ENCODE measurements at places on chromosomes 12 and 14.

DNA sequence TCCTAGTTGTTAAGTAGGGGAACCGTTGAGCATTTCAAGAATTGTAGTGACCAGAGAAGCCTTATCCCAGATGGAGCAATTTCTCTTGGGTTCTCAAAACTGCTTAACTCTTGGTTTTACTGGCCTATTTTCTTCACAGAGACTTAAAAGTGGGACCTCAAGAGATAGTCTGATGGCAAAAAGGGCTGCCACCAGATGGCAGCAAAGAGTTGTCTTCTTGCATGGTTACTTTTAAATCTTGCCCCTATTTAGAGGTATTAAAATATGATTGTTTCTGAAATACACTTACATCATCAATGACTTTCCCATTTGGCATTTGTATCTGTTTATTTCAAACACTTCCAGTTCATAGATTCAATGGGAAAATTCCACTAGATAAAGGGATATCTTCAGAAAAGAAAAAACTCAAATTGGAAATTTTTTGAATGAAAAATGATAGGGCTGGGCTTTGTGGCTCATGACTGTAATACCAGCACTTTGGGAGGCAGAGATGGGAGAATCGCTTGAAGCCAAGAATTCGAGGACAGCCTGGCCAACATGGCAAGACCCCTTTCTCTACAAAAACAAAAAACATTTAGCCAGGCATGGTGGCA lies 69.9 kb upstream of the CNTN1 start:
- DNase-seq = peak; percentile 27

DNA sequence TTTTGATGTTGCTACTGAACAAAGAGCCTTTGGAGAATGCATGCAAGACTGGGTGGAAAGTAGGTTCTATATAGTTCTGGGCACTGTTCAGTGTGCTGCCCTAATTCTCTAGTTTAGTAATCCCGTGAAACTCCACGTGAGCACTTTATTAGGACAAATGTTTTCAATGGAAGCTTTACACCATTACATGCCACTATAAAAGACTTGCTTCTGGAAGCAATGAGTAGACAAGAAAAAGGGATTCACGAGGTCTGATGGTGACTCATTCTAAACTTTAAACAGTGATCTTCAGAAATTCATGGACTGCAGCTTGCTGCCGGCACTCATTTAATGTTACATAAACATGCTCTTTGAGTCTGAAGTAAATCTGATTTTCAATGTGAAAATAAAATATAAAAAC lies 22.3 kb downstream of the ATG14 start:
- DNase-seq = peak; percentile 82

DNA sequence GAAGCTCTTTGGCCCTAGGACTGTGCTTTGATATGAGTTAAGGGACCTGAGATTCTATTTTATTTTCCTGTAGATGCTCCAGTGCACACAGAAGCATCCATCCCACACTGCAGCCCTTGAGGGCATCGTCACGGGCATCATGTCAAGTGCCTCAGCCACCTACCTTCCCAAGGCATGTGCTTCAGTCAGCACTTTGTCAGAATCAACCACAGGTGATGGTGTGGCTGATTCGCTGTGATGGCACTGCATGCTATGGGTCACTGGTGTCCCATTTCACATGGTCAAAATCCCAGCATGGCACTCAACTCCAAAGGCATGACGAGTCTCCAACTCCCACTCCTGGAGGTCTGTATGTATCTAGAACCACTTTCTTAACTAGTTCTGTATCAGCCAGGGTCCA lies 100.8 kb downstream of the AACS start:
- no peak for DNase-seq

GRCh38 chr12:127903146-127903545 lies 363.8 kb upstream of the TMEM132C start:
- no peak for DNase-seq

- DNase-seq = no peak
Measured at GRCh38 chr14:69244946-69245345, 15.0 kb upstream of the GALNT16 start.

DNA sequence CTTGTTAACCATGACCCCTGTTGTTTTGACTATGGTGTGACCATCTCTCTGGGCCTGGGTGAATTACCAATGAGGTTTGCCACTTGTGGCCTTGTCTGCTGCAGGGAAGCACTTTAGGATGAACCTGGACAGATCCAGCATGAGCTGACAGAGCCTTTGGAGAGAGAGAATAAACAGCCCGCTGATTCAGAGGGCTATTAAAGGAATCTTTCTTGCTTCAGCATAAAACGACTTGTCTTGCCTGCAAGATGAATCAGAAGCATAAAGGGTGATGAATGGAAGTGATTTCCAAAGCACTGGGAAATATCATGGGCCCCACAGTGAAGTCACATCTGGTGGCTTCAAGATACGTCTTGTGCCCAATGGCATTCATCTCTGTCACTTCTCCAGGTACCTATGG lies 69.0 kb upstream of the WSCD2 start:
- DNase-seq = no peak

DNA sequence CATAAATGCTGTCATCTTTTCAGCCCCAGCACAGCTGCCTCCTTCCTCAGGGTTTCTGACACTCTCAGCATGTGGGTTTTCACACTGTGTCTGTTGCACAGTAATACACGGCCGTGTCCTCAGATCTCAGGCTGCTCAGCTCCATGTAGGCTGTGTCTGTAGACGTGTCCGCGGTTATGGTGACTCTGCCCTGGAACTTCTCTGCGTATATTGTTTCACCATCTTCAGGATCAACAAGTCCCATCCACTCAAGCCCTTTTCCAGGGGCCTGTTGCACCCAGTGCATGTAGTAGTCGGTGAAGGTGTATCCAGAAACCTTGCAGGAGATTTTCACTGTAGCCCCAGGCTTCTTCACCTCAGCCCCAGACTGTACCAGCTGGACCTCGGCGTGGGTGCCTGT lies 1210.6 kb downstream of the TMEM121 start:
- DNase-seq = no peak

GRCh38 chr12:117142094-117142493 lies 42.9 kb upstream of the TESC start:
- DNase-seq = no peak

GRCh38 chr14:94771906-94772490 lies 2.1 kb upstream of the GSC start:
- DNase-seq = no peak

- no peak for DNase-seq
Measured at GRCh38 chr14:66015071-66015780, 470.9 kb upstream of the CCDC196 start.

DNA sequence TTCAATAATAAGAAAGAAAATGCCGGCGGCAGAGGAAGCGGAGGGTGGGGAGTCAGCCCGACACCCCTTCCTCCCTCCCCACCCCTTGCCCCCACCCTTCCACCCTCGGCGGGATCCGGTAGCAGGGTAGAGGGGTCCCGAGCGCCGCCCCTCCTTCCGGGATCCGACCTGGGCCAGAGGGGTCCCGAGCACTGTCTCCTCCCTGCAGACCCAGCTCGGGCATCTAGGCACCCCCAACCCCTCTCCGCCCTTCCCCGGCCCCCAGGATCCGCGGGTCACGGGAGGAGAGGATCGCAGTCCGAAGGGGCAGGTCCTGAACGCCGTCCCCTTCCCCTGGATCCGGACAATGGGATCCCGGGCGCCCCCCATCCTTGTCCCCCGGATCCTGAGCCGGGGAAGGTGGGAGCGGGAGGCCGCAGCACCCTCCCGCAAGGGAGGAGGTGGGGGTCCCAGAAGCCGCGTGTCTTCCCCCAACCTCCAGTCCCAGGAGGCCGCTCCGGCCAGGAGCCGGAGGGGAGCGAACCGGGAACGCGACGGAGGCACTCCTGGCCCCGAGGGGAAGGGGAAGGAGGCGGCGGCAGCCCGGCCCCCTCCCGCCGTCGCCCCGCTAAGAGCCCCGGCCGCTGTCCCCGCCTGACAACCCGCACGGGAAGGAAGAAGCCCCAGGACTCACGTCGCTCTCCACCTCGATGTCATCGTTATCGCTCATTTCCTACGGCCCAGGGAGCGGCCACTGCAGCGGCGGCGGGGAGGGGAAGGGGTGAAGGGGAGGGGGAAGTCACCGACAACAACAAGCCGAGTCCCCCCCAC lies 481 bp downstream of the MAX start:
- peak; percentile 14 for DNase-seq

All from COLO829 (cell line).